ENCODE measurements at places on chromosomes 12 and 14. TPM values are rescaled to one million over a fixed set of nuclear protein-coding genes. Genes with fewer than 3 reads are reported as not detected.

The OTUB2 gene
- 2.8 TPM for total RNA-seq

The STAB2 gene
- total RNA-seq: not detected

The CLEC2A gene
- not detected for total RNA-seq

The KRT2 gene
- total RNA-seq: not detected

The SAMD15 gene
- 3.3 TPM for total RNA-seq

The KIF26A gene
- total RNA-seq: 0.15 TPM

The FOXG1 gene
- 0.83 TPM for total RNA-seq

The TMPRSS12 gene
- total RNA-seq: not detected

The HCAR2 gene
- total RNA-seq: not detected

The DDX47 gene
- total RNA-seq: 52.3 TPM

The C12orf60 gene
- 1.3 TPM for total RNA-seq

The GMFB gene
- 95.9 TPM for total RNA-seq

The CCDC177 gene
- total RNA-seq: under 0.01 TPM

The GLIPR1L1 gene
- total RNA-seq: not detected

The SMIM41 gene
- 4.5 TPM for total RNA-seq

The KRT7 gene
- total RNA-seq: 8.7 TPM

The B3GNT4 gene
- not detected for total RNA-seq

The LUM gene
- total RNA-seq: 202 TPM

The PRH2 gene
- not detected for total RNA-seq

The CLEC2D gene
- 4.1 TPM for total RNA-seq

The DDN gene
- 0.15 TPM for total RNA-seq

The RTL1 gene
- not detected for total RNA-seq

The ERP27 gene
- total RNA-seq: not detected

The CCDC197 gene
- not detected for total RNA-seq

The CIDEB gene
- 1.5 TPM for total RNA-seq

The TDRD9 gene
- 0.33 TPM for total RNA-seq

The PTPRR gene
- 0.58 TPM for total RNA-seq

The GALNT16 gene
- 4.6 TPM for total RNA-seq

The PRB2 gene
- total RNA-seq: not detected

The CDKN3 gene
- 115 TPM for total RNA-seq

The FGF6 gene
- total RNA-seq: not detected

The CD27 gene
- 0.17 TPM for total RNA-seq

The TAS2R8 gene
- total RNA-seq: not detected

The TPH2 gene
- total RNA-seq: not detected

The CLEC14A gene
- 15.9 TPM for total RNA-seq

Data from smooth muscle cell of trachea (primary cell).